HEK293T (cell line): ENCODE measurements at places on chromosomes 7 and 10.

DNA sequence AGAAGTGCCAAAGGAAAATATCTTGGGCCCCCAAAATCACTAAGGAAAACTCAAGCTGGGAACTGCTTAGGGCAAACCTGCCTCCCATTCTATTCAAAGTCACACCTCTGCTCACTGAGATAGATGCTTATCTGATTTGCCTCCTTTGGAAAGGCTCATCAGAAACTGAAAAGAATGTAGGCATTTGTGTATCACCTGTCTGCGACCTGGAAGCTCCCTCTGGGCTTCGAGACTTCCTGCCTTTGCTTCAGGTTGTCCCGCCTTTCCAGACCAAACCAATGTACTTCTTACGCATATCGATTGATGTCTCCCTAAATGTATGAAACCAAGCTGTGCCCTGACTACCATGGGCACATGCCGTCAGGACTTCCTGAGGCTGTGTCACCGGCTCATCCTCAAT lies 14.5 kb upstream of the LRRC72 start:
- no peak for DNase-seq

GRCh38 chr10:60955957-60956425 lies 12.0 kb upstream of the RHOBTB1 start:
- DNase-seq, result no peak

GRCh38 chr10:99945263-99945662 lies 64.5 kb downstream of the DNMBP start:
- no peak for DNase-seq

DNA sequence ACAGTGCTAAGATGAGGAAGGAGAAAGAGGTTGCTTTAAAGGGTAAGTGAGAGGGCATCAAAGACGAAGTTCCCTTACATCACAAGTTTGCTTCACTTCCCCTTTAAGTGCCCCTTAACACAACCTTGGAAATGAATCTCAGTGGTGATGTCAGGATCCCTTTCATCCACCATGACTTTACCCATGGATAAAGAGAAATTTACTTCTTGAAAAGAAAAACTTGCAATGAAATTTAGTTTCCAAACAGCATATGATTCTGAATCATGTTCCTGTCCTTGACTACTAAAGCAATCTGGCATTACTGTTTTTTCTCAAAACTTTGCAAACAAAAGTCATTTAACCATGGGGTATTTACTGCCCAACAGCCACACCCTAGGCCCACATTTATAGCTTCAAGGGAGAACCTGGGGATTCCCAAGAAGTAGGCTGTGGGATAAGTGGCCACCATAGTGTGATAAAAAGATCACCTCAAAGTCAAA lies 135.9 kb downstream of the ITGB8 start:
- no peak for DNase-seq

DNA sequence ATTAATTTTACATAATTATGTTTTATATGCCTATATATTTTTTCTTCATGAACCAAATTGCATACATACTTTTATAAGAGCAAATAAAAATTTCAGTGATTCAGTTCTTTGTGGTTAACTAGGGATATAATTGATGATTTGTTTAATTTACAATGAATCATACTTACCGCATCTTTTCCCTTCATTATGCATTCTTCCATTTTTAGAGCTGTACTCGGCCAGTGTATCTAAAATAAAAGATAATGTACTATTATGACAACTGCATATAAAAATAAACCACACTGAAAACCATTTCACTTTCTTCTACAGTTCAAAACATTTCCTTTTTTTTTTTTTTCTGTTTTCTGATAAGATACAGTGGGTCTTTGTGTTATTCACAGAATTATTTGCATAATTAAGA lies 179.9 kb downstream of the SEMA3E start:
- no peak for DNase-seq
